ENCODE measurements at places on chromosomes 3 and 15. TPM values are rescaled to one million over a fixed set of nuclear protein-coding genes. Genes with fewer than 3 reads are reported as not detected.
A peak's percentile ranks its signal among the peaks of the same experiment; 100 is the strongest.

- DNase-seq = no peak
Observed at GRCh38 chr3:12522721-12523120, 22.6 kb downstream of the MKRN2OS start.

HGD gene
- polyA plus RNA-seq = 0.23 TPM

- no peak for DNase-seq
Observed at GRCh38 chr3:88221726-88222125, 72.0 kb downstream of the C3orf38 start.

DNA sequence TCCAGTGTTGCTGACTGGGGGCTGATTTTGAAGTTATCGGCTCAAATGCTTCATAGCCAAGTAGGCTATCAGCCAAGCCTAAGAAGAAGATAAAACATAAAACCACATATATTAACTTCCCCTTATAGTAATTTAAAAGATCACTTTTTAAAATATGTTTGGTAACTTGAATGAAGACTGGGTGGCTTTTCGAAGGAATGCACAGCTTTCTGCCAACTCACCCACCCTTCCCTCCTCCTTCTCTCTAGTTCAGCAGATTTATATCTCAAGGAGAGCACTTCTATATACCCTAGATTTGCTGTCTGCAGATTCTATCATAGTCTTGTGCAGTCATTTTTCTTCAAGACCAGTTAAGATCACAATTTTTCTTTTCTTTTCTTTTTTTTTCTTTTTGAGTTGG lies 189.4 kb upstream of the CHRM5 start:
- no peak for DNase-seq

OR5K2 gene
- polyA plus RNA-seq = not detected

GRCh38 chr3:122105626-122106025 lies 50.5 kb downstream of the CD86 start:
- no peak for DNase-seq

CCDC33 gene
- not detected for polyA plus RNA-seq

DNA sequence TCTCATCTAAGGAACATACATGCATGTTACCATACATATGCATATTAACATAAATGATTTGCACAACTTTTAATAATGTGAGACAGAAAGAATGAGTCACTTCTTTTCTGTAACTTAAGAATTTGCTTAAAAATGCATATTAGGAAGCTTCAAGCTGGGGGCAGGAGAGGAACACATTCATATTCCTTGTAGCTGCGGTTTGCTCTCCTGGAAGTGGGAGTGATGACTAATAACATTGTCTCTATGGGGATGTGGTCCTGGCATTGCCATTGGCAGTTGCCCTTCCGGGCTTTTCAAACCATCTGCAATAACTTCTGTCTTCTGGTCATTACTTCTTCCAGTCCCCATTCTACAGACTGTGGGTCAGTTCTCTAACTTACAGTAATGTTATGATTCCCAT lies 15.6 kb downstream of the CHST2 start:
- peak; percentile 97 for DNase-seq

DNA sequence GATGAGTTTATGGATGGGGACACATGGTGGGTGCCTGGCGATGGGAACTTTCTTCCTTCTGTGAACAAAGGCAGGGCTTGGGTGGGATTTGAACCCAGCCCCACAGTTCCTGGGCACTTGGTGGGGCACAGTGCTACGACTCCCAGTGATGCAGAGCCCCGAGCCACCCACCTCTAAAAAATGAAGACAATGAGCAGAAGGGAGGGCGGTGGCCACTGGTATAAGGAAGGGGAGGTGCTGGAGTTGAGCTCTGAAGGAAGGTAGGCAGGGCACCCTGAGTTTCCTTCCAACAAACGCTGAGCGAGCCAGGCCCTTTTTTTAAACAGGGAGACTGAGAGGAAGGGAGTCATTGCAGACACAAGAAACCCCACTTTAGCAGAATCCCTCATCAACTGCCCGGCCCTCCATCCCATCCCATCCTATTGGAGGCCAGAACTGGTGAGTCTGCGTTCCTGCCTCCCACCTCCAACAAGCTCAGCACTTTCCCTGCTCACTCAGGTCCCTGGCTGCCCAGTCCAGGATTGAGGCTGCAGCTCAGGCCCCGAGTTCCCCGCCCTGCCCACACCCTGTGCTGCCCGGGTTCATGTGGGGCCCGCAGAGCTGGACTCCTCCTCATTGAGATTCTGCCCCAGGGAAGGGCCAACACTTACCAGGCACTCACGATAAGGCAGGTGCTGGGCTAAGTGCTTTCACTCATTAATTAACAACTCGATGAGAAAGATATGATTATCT lies 57.3 kb downstream of the LINGO1 start:
- DNase-seq = no peak

- no peak for DNase-seq
Observed at GRCh38 chr3:158974904-158975303, 173.1 kb downstream of the MFSD1 start.

DNA sequence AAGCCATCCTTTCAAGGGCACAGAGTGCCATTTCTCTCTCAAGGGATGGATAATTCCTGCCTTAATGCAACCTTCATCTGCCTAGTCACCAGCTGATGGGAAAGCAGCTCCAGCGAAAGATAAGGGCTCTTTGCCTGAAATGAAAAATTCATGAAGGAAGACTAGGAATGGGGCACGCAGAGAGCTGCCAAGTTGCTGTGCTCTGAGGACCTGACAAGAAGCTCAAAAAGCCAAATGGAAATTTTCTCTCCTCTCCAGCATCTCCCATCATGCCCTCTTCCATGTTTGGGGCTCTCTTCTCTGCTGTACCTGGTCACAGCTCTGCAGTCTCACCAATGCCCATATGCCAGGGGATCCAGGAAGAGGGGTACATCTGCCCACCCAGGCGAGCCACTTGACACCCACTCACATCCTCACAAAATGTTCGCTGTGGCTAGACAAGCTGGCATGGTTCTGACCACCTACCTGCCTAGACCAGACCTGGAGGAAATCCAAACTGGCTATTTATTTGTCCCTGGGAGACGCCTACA lies 29.3 kb upstream of the ABHD2 start:
- DNase-seq = no peak

DNA sequence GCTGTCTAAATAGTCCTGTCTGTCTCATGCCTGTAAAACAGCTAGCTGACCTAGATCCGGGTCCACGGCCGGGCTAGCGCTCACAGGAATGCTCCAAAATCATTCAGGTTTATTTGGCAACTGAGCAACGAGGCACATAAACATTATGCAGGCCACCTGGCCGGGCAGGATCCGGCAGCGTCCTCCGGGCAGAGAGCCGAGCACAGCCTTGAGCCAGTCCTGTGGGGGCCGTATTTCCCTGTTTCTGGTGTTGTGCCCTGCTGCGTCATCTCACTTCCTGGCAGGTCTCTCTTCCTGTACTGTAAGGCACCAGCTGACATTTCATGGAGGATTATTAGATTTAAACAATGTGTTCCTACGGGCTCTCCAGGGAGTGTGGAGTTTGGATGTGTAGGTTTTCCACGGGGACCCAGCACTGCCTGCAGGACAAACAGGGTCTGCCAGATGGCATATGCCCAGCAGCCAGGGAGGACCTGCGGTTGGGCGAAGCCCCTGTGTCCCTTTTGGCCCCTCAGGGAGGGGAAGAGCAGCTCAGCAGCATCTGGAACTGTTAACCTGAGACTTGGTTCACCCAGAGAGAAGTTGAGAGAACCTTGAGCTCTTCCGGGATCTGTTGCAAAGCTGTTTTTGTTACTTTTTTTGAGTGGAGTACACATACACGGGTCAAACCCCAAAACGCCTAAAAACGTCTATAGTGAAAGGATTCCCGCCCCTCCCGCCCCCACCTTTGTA lies 16.6 kb upstream of the LRRK1 start:
- peak; percentile 51 for DNase-seq

GRCh38 chr3:177550667-177551066 lies 353.4 kb upstream of the TBL1XR1 start:
- no peak for DNase-seq

P2RY12 gene
- polyA plus RNA-seq = 2.7 TPM

DNA sequence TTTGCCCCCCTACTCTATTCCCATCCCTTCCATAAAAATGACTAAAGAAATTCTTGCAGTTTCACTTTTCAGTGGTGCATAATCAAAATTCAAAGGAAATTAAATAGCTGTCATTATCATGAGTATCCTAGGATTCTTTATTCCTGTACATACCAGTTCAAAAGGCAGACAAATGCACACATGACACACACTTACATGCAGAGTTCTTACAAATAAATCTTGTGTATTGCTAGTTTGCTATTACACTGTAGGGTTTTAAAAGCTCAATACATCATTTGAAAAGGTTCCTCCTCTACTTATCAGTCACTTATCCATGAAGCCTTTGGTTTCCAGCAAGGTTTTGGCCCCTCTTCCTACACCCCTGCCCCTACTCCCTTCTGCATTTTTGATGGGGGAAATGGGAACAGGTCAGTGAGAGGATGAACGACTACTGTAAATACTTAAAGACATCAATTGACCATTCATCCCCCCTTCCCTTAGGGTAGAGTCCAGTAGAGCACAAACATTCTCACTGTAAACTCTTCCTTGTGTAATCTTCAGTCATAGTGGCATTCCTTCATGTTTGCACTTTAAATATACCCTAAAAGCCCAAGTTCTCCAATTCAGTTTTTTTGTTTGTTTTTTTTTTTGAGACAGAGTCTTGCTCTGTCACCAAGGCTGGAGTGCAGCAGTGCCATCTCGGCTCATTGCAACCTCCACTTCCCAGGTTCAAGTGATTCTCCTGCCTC lies 92.6 kb downstream of the SUCLG2 start:
- DNase-seq = no peak

CADM2 gene
- polyA plus RNA-seq = not detected

DNA sequence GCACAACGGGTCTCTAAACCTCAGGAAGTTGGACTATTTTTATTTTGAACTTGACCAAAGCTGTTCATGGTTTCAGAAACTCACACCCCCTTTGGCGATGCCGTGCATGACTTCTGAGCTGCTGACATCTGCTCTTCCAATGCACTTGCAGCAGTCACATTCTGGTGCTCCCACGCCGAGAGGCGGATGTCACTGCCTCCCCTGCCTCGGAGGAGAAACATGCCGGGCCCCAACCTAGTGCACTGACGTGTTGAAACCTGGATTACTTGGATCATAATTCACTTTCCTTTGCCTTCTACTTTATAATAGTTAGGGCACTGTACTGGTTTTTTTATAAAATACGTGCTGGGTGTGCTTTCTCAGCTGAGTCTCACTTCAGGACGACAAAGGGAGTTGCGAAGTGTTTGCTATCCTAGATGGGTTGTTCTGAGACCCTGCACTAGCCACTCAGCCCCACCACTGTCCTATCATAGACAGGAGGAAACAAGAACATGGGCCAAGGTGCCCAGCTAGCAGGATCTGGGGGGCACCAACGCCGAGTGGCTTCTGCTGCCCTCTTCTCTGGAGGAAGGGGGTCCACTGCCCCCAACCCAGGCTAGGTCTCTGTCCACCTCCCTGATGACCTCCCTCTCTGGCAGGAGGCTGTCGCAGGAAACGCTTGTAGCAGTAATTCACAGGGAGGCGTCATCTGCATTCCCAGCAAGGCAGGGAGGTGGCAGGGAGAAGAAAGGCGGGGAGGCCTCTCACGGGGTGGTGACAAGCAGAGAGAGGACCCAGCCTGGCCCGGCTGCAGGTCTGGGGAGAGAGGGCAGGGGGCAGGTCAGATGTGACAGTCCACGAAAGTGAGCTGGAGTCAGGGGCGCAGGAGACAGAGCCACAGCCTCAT lies 158.8 kb upstream of the IQSEC1 start:
- DNase-seq = no peak

GRCh38 chr3:160159341-160159740 lies 65.9 kb upstream of the C3orf80 start:
- no peak for DNase-seq

- no peak for DNase-seq
Observed at GRCh38 chr3:181711325-181712135, at the start of gene SOX2. Gene SOX2 (plus strand): TSS chr3:181711925. CDS start chr3:181712361, 436 bp downstream.

DNA sequence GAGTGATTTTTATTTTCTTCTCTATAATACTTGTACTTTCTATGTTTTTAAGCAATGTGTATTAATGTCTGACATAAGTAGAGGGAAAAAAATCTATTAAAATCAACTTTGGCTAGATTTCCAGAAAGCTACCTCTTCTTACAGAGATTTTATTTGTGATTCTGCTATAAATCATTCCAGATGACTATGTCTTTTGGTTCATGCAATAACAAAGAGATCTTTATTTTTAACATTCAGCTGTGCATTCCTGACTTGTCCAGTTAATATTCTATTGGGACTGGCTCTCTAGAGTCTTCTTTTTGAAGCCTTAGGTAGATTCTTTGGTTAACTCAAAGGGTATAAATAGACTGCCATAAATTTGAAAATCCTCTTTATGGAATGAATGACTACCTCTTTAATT lies 74.3 kb upstream of the ARPP21 start:
- no peak for DNase-seq

FBXO40 gene
- not detected for polyA plus RNA-seq

GRCh38 chr15:69868756-69869155 lies 229.0 kb downstream of the TLE3 start:
- DNase-seq = peak; percentile 6

DNA sequence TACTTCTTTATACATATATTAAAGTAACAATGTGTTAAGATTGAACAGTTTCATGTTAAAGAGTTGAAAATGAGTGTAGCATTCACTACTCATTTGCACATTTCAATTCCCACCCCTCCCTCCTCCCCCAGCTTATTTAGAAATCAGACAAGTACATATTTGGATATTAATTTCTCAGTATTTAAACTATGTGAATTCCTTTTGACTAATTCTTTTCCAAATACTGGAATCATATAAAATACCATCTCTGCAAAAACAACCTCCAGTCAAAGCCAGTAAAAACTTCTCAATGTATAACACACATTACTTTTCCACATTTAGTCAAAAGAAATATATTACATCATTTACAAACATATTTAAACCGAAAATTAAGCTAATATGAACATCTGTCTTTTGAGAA lies 25.5 kb upstream of the SHC4 start:
- no peak for DNase-seq

All from CD14-positive monocyte (primary cell).